ENCODE measurements at places on chromosomes 7 and 10.

DNA sequence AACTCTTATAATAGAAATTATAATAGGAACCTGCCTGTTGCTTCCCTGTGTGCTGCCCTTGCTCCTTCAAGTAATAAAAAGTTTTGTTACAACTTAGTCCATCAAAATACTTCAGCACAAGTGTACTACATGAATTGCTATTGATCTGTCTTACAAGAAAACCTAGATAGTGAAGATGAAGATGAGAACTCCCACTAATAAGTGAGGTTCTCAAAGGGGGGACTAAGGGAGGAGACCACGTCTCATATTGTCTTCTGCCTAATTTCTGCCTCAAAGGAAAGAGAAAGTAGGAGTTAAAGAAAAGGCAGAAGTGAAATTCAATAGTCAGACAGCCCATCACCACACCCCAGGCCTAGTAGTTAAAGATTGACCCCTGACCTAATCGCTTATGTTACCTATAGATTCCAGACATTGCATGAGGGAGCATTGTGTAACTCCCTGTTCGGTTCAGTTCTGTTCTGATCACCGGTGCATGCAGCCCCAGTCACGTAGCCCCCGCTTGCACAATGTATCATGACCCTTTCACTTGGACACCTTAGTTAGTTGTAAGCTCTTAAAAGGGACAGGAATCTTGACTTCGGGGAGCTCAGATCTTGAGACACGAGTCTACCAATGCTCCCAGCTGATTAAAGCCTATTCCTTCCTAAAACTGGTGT, 18.2 kb upstream of the CHST3 start:
- no peak for DNase-seq

DNA sequence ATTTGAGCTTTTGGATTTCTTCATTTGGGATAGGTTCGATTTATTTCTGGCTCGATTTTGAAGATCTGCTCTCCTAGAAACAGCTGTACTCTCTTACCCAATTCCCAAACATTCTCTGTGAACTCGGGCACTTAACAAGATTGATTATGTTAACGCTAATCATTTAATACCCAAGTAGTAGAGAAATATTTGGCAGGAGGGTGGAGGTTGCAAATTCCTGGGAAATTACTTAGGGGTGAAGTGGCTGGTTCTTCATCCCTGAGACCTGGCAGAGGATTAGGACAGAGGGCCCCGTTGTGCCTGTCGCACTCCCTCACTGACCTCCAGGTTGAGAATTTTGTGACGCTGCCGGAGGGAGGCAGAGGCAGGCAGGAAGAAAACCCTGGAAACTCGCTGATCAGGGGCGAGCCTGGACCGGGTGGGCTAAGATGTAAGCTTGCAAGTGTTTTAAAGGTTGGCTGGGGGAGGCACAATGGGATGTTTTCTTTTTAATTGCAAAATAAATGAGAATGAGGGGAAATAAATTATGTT, 182.6 kb downstream of the TCF7L2 start:
- no peak for DNase-seq

DNA sequence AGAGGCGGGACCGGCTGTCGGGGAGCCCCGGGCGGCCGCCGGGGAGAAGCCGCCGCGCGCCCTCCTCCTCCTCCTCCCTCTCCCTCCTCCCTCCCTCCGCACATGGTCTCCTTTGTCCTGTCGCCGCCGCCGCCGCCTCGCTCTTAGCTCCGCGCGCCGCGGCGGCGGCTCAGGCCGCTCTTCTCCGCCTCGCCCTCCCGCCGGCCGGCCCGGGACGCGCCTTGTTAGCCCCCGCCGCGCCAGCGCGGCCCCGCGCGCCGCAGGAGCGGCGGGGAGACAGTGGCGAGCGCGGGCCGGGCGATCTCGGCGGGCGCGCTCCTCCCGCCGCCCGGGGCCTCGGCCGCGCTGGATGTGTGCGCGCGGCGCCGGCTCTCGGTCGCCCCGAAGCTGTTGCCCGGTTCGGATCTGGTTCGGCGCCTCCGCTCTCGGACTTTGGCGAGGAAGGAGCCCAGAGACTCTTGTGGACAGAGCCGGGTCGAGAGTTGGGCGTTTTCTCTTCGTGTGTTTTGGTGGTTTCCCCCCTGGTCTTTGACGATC, 437.4 kb upstream of the GALNT17 start:
- no peak for DNase-seq

- no peak for DNase-seq
Measured at GRCh38 chr10:77188521-77188920, 449.1 kb downstream of the KCNMA1 start.

- DNase-seq, result no peak
Measured at GRCh38 chr10:75969031-75969430, 537.6 kb downstream of the LRMDA start.

DNA sequence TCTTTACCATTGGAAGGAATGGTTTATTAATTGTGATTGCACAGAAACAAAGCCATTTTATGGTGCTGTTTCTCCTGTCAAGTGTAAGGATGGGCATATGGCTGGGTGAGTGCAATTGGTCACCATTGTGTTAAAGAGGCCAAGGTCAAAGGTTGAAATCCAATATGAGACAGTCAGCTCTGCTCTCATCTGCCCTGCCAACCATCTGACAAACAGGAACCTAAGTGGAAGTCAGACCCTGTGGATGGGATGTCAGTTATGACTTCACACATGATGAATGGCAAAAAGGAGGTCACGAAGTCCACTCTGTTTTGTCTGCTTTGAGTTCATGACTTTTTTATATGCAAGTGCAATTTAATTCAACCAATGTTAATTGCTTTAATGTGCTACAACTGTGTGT, 172.7 kb upstream of the TMEM229A start:
- DNase-seq, result no peak

DNA sequence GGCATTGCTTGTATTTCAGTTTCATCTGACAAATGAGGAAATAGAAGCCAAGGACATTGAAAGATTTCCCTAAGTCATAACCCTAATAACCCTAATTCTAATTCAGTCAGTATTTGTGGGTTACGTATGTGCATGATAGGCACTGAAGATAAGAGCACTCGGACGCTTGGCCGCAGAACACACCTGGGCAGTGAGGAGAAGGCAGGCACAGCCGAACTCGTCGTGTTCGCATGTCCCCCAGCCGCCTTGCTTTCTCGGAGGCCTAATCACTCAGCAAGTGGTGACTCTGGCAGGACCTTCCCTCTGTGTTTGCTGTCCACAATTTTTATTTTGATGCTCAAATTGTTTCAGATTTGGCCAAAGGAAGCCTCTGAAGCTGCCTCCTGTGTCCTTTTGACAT, 23.7 kb downstream of the HKDC1 start:
- DNase-seq, result no peak

- DNase-seq, result no peak
Measured at GRCh38 chr7:23895666-23896096, 185.7 kb downstream of the STK31 start.

- peak; percentile 30 for DNase-seq
Measured at GRCh38 chr10:7027237-7027912, 383.5 kb downstream of the SFMBT2 start.

DNA sequence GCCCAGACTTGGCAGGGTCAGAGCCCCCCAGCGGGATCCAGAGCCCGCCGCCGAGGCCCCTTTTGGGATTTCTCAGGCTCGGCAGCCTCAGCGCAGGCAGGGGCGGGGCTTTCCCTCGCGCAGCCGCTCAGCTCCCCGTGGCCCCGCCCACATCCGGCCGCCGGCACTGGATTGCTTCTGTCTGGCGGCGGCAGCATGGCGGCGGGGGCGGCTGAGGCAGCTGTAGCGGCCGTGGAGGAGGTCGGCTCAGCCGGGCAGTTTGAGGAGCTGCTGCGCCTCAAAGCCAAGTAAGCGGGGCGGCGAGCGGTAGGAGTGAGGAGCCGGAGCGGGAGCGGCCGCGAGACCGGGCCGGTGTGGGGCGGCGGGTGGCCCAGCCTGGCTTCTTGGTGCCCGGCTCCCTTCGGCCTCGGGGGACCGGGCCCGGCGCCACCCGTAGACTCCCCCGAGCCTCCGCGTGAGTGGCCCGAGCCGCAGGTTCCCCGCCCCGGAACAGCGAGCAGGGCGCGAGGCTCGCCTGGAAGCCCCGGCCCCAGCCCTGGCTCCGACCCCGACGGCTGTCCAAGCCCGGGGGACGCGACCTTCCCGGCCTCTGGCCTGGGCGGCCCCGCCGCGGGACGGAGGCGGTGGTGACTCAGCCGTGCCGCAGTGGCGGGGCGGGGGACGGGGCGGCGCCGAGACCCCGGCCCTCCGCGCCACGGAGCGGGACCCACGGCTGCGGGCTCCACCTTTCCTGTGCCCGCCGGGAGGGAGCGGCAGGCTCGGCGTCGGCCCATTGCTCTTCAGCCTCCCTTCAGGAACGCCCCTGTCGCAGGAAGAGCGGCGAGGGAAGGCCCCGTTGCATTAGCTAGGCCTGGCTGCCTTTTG, at the start of gene GLRX3:
GLRX3 (plus strand) TSS at position 166 of the 864 bp plus-strand sequence; CDS start at position 196, 30 bp downstream.
- DNase-seq, result peak; percentile 83

DNA sequence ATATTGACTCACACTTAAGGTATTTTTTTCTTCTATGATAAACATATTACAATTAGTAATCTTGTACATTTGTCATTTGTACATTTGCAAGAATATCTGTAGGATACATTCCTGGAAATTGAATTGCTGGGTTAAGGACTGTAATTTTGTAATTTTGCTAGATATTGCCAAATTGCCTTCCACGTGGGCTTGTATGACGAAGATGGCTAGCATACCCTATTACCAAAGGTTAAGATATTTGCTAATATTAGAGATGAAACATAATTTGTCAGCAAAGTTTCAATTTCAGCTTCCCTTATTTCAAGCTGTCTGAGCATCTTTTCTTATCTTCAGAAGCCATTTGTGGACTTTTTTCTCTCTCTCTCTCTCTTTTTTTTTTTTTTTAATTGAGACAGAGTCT, 1.0 kb upstream of the LYZL2 start:
- DNase-seq, result no peak

GRCh38 chr10:13448216-13448615, 80.6 kb downstream of the BEND7 start:
- DNase-seq, result no peak

GRCh38 chr10:121648059-121648458, 49.8 kb upstream of the FGFR2 start:
- no peak for DNase-seq

DNA sequence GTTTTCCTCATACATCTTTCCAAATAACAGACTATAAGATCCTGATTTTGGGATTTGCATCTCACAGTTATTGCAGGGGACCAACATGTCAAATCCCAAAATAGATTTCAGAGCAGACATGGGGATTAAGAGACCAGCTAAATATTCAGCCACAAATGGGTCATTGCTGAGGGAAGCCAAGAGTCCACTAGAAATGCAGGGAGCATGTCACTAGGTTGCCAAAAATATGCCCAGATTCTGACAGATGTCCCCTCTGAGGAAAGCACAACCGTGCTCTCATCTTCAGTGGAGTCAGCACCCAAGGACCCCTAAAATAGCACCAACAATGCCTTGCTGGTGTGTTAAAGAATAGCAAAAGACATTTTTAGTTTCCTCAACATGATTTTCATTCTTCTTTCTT, 56.2 kb upstream of the AGK start:
- no peak for DNase-seq

GRCh38 chr7:144820552-144820951, 15.3 kb downstream of the TPK1 start:
- DNase-seq, result no peak

GRCh38 chr10:91349381-91349780, 60.8 kb upstream of the HECTD2 start:
- no peak for DNase-seq

DNA sequence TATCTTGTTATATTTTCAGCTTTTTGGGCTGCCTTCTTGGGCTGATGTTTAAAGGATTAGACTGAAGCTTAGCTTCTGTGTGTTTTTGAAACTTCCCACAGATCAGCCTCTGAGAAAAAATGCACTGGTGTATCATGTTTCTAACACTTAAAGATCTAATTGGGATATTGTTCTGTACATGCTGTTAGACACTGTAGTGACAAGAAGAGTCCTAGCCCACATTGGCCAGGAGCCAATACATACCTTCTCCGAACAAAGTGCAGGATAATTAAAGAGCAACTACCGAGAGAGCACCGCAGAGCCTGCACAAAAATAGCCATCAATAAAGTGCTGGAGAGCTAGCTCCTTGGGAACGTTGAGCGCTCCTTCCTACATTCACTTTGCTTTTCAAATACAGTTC, 289.4 kb upstream of the SP8 start:
- no peak for DNase-seq

DNA sequence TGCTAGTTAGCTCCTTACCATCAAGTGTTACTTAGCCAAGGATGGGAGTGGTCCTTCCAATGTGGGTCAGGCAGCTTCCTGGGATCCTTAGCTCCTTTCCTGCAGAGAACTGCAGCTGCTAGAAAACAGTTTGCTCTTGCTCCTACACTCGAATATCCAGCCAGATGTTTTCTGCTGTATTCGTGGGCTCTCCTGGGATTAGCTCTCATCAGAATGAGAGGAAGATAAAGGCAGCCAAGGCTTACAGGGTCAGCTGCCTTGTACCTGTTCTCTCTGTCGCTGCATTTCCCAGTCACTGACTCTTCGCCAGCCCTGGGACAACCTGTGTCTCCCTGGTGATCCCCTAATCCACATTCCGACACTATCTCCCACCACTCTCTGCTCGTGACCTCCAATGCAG, 29.0 kb downstream of the NEUROD6 start:
- DNase-seq, result no peak

GRCh38 chr10:34015700-34016099, 681.2 kb upstream of the NRP1 start:
- no peak for DNase-seq

GRCh38 chr7:116322541-116322940, 112.2 kb downstream of the TES start:
- no peak for DNase-seq

DNA sequence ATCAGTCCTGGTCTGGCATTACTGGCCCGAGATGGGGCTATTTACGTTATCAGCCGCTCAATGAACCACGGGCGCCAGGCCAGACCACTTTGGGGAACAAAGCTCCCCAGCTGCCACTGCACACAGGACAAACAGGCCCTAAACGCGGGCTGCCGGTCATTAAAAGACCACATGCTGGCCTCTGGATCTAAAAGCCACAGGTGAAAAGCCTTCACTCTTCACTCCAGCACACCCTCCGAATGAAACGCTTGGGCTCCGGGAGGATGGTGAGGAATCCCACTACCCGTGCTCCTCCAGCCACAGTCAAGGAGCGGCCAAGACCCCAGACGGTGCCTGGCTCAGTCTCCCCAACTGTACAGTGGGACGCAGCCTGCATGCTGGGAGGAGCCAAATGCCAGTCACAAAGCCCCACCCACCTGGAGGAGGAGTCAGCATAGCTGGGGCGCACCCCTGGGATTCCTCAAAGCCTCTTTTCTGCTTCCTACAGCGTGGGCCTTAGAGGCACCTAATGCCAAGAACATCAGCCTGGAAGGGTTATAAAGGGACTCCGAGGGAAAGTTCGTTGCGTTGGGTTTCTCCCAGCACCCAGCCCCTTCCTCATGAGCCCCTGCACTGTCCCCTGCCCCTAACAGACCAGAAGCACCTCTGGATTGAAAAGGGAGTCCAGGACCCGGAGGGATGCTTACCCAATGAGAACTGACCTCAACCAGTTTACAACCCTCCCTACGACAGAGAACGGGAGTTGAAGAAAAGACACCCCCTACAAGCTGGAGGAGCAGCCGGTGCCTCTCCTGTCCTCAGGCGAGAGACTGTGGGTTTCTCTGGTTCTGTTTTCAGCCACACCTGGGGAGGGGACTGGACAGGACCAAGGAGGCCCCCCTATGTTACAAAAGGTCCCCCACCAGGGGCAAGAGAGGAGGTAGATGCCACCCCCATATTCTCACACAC, 4.7 kb downstream of the PDGFA start:
- no peak for DNase-seq

Measured in Kasumi-1 (cell line).